Dermis lymphatic vessel endothelial cell (primary cell): ENCODE measurements at places on chromosomes 7 and 10. TPM values are rescaled to one million over a fixed set of nuclear protein-coding genes. Genes with fewer than 3 reads are reported as not detected.

Gene NYAP1
- 1.6 and 2.3 TPM in 2 replicates for total RNA-seq

Gene PROSER2
- total RNA-seq, result 4.0 and 8.0 TPM in 2 replicates

Gene FEZF1
- total RNA-seq, result not detected in 2 replicates

Gene AKR1C8
- not detected in 2 replicates for total RNA-seq

Gene ZNF92
- total RNA-seq, result 8.2 and 8.4 TPM in 2 replicates

Gene MEOX2
- 1.8 and 6.2 TPM in 2 replicates for total RNA-seq

Gene ANKRD61
- total RNA-seq, result under 0.01 and 0.09 TPM in 2 replicates

Gene C7orf33
- total RNA-seq, result not detected in 2 replicates

Gene ASCC1
- 21.3 and 29.7 TPM in 2 replicates for total RNA-seq

Gene MNX1
- total RNA-seq, result not detected in 2 replicates

Gene NKX1-2
- not detected in 2 replicates for total RNA-seq

Gene GJD4
- total RNA-seq, result not detected in 2 replicates

Gene NKX2-3
- not detected in 2 replicates for total RNA-seq

Gene INA
- total RNA-seq, result under 0.01 and 0.11 TPM in 2 replicates

Gene ASB10
- total RNA-seq, result not detected in 2 replicates

Gene FMC1
- 9.8 and 14.3 TPM in 2 replicates for total RNA-seq

Gene WEE2
- under 0.01 and 0.11 TPM in 2 replicates for total RNA-seq

Gene NUTM2A
- 0.09 and 0.11 TPM in 2 replicates for total RNA-seq

Gene GALNT17
- total RNA-seq, result not detected in 2 replicates

Gene ZNF655
- 6.0 and 8.3 TPM in 2 replicates for total RNA-seq

Gene CRPPA
- 1.8 and 1.9 TPM in 2 replicates for total RNA-seq

Gene ZNF107
- 2.2 and 2.6 TPM in 2 replicates for total RNA-seq

Gene PGAM1
- 167 and 205 TPM in 2 replicates for total RNA-seq

Gene ENTPD1
- 1.9 and 4.4 TPM in 2 replicates for total RNA-seq

Gene PRSS2
- not detected in 2 replicates for total RNA-seq

Gene LRRN3
- total RNA-seq, result not detected in 2 replicates

Gene CFTR
- total RNA-seq, result not detected in 2 replicates

Gene ACBD7
- total RNA-seq, result 0.52 and 0.76 TPM in 2 replicates

Gene AKR1C3
- 305 and 438 TPM in 2 replicates for total RNA-seq

Gene MEST
- total RNA-seq, result 0.87 and 1.1 TPM in 2 replicates
